ENCODE measurements at places on chromosomes 1 and 21. TPM values are rescaled to one million over a fixed set of nuclear protein-coding genes. Genes with fewer than 3 reads are reported as not detected.

Gene SYDE2
- 1.6 TPM for total RNA-seq

Gene IQGAP3
- 25.2 TPM for total RNA-seq

Gene PAPPA2
- 0.46 TPM for total RNA-seq

Gene CD55
- 117 TPM for total RNA-seq

Gene C21orf91
- total RNA-seq: 56.3 TPM

Gene SETSIP
- total RNA-seq: not detected

Gene PEAR1
- 0.15 TPM for total RNA-seq

Gene MTARC2
- not detected for total RNA-seq

Gene PTGS2
- not detected for total RNA-seq

Gene CLIC4
- 15.5 TPM for total RNA-seq

Gene STK40
- 59.1 TPM for total RNA-seq

Gene ACTL8
- total RNA-seq: not detected

Gene PTGER3
- 0.15 TPM for total RNA-seq

Gene KISS1
- not detected for total RNA-seq

Gene RGS7
- total RNA-seq: not detected

Gene ARL8A
- 51.6 TPM for total RNA-seq

Gene KIF17
- not detected for total RNA-seq

Measured in activated CD4-positive, alpha-beta T cell treated with anti-CD3 and anti-CD28 coated beads, Interleukin-2, amount 10 ng/mL, durations not matched to agents 7 days and 5 days (primary cell).